Left hindlimb (tissue), 1 donor: ENCODE measurements at places on chromosomes 12 and 14.

DNA sequence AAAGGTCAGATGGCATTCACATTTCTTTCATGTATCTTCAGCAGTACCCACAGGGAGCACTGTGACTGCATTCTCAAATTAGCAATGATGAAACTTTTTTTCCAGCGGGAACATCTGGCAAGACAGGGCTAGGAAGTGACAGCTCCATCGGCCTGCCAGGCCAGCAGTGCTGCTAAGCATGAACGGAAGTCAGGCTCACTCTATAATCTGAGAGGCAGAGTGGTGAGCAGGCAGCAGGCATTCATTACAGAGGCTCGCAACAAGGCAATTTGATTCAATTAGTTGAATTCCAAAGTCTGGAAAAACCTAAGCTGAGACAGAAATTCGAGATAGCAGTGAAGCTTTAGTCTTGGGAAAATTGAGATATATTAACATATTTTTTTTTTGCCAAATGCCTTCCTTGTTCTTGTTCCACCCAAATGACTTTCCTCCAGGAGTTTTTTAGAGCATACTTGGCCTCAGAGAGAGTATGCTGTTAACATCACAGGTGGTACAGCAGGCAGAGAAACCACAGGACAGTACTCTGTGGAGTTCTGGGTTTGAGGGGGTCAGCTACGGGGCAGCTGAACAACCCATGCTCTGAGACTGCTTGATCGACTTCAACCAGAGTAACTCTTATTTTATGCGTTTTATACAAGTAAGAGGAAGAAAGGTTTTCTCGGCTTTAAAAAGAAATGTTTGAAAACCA lies 414.9 kb downstream of the APAF1 start:
- DNase-seq, result peak; percentile 73

DNA sequence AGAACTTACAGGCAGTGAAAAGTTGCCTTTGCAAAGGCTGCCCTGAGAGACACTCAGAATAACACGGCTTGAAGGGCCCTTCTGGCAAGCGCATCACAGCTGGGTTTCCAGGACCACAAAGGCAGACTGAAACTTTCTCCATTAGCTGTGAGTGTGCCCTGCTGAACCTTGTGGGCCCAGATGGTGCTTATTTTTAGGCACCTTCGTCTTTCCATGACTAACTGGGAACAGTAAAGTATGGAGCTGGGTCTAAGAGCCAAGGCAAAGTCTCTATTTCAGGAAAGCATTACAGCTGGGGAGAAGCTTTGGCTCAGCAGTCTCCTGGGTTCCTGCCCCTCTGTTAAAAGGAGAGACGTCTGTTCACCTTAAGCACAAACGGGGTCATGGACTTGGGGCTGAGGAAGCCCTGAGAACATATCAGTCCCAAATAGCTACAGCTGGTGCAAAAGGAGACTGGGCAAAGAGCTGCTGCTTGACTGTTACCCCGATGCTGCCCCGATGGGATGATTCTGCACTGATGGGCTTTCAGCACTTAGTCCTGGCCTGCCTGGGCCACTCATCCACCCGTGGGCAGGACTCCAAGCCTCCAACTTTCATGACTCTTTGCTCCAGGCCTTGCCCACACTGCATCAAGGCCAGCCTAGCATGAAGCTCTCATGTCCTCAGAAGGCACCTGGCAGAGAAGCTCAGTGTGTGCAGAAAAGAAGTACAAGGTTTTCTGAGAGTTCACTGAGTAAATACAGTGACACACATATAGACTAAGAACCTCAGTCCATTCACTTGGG lies 248.3 kb downstream of the PHLDA1 start:
- no peak for DNase-seq

DNA sequence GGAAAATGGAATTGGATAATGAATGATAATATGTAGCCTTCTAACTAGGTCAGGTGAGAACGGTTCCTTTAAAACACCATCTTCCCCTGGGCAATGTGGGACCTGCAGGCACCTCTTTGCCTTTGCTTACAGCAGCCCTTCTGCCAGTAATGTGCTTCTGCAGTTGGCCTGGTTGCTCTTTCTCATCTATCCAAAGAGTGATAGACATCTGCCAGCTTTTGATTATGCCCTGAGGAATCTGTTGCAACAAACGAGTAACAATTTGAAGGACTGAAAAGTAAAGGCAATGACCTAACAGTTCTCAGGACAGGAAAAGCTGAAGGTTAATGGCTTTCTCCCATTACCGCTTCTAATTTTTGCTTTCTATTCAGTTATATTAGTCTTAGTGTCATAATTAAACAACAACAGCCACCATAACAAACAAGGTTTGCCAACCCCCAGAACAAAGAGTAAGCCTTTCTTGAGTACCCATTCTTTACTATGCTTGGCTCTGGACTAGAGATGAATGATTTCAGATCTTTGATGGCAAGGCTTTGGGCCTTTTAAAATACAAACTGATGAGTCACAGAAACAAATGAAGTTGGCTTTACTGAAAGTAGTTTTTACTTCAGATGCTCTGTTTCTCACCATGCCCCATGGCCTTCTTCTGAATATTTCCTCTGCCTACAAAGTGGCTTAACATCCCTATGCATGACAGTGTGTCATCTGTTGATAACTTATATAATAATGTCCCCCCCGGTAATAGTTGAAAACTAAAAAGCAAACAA lies 76.1 kb upstream of the KRR1 start:
- DNase-seq, result no peak

GRCh38 chr14:28771168-28771567 lies 4.6 kb downstream of the FOXG1 start:
- no peak for DNase-seq

DNA sequence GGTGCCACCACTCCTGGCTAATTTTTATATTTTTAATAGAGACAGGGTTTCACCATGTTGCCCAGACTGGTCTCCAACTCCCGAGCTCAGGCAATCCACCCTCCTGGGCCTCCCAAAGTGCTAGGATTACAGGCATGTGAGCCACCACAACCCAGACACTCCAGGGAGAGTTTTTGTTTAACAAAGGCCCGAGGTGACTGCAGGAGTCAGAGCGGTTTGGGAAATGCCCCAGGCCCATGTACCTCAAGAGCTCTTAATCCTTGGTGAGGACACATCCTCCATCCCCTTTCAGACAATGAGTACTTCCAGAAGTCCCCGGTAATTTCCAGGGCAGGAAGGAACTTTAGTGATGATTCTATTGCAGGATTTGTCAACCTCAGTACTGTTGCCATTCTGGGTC lies 176.0 kb downstream of the ESRRB start:
- no peak for DNase-seq

GRCh38 chr12:41548926-41549325 lies 360.8 kb downstream of the PDZRN4 start:
- no peak for DNase-seq

- DNase-seq, result no peak
Observed at GRCh38 chr12:68031174-68031573, 41.9 kb downstream of the IFNG-AS1 start.

- no peak for DNase-seq
Observed at GRCh38 chr14:28751467-28752058, 15.0 kb upstream of the FOXG1 start.

GRCh38 chr12:6116471-6117021 lies 7.9 kb downstream of the VWF start:
- no peak for DNase-seq

DNA sequence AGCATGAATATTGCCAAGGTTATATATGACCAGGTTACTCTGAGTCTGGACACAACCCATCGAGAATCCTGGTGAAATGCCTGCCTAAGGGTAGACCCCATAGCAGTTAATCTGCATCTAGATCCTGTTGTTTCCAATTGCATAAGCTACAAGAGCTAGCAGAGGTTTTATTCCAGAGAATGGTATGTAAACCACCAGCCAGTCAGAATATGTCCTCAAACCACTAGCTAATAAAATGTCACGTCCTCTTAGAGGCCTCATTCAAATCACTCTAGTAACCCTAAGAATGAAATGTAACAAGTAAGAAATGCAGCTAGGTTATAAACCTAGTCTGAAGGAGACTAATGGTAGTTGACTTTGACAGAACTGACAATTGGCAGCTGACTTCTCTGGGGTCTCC lies 9.0 kb upstream of the YLPM1 start:
- no peak for DNase-seq

DNA sequence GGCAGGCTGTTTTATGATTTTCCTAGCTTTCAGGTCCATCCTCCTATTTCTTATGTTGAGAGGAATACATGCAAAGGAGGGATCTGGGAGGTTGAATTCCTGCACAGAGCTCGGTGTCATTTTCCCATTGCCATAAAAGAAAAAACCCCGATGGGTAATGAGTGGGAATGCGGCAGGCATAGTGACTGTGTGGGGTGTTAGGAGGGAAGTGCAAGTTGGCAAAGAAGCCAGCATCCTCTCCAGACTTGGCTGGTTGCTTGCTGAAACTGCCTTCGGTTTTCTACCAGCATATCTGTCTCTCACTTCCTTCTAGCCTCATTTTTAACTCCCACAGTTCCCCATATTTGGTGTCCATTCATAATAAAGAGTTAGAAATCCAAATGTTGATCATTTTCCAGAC lies 1046.1 kb downstream of the SLC6A15 start:
- DNase-seq, result no peak

- no peak for DNase-seq
Observed at GRCh38 chr14:68734231-68734732, 58.6 kb downstream of the ZFP36L1 start.

DNA sequence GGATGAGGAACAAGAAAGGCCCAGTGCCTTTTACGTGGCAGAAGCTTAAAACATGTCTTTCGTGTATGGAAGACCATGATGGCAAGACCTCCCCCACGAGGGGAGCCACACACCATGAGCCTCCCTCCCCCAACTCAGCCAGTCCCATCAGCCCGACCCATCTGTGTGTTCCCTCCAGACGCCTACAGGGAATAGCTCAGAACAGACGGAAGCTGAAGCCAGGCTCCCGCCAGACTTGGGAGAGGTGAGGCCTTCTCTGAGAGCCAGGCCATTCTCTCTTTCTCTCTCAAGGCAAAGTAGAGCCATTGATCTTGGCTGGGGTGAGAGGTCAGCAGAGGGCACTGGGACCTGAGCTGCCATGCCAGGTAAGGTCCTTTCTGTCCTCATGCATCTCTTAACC lies 9.5 kb downstream of the REM2 start:
- no peak for DNase-seq

DNA sequence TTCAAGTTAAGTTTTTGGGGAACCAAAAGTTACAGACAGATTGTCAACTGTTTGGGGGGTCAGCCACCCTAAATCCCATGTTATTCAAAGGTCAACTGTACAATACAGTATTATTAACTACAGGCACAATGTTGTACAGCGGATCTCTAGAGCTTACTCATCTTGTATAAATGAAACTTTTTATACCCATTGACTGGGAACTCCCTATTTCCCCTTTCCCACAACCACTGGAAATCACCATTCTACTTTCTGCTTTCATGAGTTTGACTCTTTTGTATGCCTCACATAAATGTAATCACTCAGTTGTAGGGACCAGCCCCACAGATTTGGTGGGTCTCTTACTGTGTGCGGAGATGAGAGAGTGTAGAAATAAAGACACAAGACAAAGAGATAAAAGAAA lies 57.8 kb downstream of the SLCO1B3 start:
- DNase-seq, result no peak

- no peak for DNase-seq
Observed at GRCh38 chr12:109553906-109554500, 19.3 kb downstream of the MMAB start.

DNA sequence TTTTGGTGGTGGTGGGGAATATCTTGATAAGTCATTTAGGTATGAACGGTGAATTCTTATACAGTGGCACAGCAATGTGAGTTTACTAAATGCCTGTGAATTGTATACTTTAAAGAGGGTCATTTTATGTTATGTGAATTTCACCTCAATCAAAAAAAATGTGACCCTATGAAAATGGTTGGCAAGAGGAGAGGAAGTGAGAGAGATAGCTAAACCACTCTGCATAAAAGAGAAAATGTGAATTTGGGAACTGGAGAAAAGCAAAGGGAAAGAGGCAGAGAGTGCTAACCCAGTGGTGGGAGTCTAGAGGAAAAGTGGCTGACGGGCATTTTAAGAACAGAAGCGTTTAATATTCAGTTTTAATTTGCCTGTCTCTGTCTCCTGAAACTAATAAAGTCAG lies 93.8 kb downstream of the SLC38A6 start:
- DNase-seq, result no peak

- no peak for DNase-seq
Observed at GRCh38 chr12:26701604-26702215, 131.3 kb downstream of the ITPR2 start.

GRCh38 chr12:115572440-115572839 lies 705.1 kb downstream of the MED13L start:
- DNase-seq, result no peak
